Heart right ventricle (tissue), 16 donors: ENCODE measurements at places on chromosomes 5 and 9.
A peak's percentile ranks its signal among the peaks of the same experiment; 100 is the strongest.

DNA sequence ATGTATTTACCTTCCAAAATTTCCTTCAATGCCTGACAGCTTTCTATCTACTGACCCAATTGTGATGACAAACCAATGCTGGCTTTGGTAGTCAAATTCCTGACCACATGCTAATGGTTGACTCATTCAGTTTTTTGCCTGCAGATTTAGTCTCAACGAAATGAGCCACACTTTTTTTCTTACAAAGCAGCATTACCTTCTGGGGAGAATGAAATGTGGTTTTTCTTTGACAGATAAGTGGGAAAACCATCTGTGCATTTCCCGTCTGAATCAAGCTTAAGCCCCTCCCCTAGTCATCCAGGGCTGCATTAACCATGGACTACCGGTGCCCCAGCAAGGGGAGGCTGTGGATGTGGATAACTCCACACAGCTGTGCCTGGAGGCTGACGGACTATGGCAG lies 99.6 kb upstream of the TAF11L2 start:
- no peak for DNase-seq

DNA sequence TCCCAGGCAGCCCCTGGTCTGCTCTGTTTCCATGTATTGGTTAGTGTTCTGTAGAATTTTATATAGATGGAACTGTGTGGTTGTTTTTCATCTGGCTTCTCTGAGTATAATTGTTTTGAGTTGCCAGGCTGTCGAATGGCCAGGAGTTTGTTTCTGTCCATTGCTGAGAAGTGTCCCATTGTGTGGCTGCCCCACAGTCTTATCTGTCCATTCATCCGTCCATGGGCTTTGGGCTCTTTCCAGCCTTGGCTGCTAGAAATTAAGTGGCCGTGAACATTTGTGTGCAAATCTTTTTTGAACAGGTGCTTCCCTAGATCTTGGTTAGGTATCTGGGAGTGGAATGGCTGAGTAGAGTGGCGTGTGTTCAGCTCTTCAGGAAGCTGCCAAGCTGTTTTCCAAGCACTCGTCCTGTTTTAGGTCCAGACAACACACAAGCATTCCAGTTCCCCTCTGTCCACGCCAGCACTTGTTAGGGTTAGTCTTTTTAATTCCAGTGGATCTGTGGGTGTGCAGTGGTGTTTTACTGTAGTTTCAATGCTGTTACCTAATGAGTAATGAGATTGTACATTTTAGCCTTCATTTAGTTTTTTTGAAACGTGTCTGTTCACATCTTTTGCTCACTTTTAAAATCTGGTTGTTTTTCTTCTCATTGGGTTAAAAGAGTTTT lies 122.2 kb upstream of the CACNA1B start:
- no peak for DNase-seq

GRCh38 chr5:118293378-118293777 lies 695.0 kb downstream of the DTWD2 start:
- no peak for DNase-seq

GRCh38 chr5:119383008-119383407 lies 27.2 kb downstream of the TNFAIP8 start:
- DNase-seq = no peak

DNA sequence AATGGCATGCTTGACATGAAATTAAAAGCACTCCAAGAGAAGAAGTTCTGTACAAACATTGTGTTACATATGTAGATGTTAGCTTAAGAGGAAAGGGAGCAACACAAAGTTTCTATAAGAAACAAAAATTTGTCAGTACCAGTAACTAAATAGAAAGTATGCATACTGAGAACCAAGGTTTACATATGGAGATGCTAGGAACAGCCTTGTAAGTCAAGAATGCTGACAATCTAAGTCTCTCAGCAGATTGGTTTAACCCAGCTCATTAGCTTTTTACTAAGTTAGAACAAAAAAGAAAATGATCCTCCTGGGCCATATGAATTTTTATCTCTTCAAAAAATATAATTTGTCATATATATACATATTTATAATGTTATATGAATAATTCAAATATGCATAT lies 2022.1 kb upstream of the ACO1 start:
- DNase-seq = no peak

DNA sequence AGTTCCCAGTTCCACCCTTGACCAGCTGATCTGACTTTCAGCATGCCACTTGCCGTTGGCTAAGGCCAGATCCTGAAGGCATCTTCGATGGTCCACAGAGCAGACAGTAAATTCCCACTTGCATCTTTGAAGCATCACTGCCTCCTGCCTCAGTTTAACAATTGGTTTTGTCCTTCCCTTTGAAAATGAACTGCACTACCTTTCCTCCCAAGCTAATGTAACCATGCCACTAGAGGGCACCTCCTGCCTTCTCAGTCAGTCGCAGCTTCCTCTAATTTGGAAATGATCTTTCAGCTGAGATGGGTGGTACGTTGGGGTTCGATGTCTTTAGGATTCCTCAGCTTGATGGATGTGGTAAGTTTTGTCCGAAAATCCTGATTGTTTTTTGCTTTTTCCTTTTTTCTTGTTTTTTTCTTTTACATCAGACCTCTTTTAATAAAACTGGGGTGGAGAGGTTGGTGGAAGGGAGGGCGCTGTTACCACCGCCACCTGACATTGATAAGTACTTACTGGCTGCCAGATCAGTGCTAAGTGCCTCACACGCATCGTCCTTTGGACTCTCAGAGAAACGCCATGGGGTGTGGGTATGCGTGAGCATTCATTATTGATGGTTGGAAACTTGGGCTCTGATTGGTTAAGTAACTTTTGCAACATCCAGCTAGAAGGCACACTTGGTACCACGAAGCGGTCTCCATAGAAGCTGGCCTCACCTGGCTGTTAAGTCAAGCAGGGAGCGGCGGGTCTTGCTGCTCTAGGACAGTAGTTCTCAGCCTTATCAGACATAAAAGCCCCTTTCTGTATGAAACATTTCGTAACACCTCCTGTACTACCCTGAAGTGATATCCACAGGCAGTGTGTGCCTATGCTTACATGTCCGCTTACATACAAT lies 16.9 kb downstream of the PTTG1 start:
- DNase-seq = peak; percentile 58

DNA sequence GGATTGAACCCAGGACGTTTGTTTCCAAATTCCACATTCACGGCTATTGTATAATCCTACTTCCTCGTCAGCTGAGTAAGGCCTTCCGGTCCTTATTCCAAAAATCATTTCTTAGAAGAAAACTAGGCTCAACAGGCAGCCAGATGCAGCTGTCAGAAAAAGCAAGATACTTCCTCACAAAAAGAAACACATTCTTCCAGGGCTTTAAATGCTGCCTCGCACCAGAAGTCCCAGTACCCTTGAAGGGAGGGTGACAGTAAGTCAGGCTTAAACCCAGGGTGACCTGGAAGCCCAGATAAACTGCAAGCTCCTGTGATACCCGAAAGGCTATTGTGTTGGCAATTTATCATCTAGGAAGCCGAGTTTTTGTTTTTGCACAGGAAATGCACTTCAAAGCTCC lies 414.0 kb downstream of the NFIB start:
- peak; percentile 24 for DNase-seq

- DNase-seq = no peak
These were observed at the start of gene CSF2 for GRCh38 chr5:132073231-132074013. TSS of gene CSF2 (plus strand) at chr5:132073789. CDS start at chr5:132073824, 35 bp downstream.

- no peak for DNase-seq
These were observed 2208.1 kb upstream of the WWC1 start for GRCh38 chr5:166083183-166083959.

- DNase-seq = no peak
These were observed 873 bp downstream of the C9orf50 start for GRCh38 chr9:129619787-129620668.

DNA sequence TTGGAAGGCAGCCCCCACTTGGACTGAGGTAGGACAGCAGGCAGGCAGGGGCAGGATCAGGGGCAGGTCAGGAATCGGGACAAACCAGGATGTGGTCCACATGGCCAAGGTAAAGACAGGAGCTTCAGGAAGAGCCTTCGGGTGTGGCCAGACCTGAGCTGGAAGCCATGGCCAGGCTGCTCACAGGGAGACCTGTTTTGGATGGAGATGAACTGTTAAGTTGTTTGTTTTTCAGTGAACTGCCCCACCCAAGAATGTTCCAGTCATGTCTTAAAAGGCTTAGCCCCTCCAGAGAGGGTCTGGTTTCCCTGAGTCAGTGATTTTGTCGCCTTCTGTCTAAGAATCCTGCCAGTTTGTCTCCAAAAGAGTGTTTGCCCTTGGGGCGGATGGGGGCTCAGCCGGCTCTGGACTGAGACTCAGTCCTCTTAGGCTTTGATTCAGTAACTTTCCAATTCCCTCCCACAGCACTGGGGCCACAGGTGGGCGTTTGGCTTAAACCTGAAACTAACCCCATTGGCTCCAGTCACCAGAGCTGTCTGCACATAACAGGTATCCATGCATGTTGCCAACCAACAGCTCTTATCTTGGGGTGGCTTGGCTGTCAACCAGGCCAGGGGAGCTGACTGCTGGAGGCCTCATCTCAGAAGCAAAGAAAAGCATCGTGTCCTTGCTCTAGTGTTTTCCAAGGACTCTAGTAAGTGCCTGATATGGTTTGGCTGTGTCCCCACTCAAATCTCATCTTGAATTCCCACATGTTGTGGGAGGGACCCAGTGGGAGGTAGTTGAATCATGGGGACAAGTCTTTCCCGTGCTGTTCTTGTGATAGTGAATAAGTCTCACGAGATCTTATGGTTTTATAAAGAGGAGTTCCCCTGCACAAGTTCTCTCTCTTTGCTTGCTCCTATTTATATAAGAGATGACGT lies 11.3 kb upstream of the ANKH start:
- DNase-seq = peak; percentile 47

DNA sequence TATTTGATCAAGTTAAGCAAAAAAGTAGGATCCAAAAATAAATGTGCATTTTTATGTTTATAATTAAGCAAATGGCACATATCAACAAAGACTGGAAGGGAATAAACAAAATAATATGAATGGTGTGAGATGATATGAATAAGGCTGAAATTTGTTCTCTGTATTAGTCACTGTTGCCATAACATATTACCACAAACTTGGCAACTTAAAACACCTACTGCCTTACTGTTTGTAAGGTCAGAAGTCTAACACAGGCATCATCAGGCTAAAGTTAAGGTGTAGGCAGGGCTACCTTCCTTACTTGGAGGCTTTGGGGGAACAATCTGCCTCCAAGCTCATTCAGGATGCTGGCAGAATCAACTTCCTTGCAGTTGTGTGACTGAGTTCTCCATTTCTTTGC lies 19.3 kb downstream of the PGGT1B start:
- DNase-seq = no peak

DNA sequence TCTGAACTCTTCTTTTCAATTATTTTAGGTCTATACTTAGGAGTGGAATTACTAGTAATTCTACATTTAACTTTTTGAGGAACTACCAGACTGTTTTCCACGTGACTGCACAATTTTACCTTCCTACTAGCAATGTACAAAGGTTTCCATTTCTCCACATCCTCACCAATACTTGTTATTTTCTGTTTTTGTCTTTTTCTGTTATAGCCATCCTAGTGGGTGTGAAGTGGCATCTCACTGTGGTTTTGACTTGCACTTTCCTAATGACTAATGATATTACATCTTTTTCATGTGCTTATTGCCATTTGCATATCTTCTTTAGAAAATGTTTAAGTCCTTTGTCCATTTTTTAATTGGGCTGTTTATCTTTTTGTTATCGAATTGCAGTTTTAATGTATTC lies 136.9 kb upstream of the EGFLAM start:
- no peak for DNase-seq

DNA sequence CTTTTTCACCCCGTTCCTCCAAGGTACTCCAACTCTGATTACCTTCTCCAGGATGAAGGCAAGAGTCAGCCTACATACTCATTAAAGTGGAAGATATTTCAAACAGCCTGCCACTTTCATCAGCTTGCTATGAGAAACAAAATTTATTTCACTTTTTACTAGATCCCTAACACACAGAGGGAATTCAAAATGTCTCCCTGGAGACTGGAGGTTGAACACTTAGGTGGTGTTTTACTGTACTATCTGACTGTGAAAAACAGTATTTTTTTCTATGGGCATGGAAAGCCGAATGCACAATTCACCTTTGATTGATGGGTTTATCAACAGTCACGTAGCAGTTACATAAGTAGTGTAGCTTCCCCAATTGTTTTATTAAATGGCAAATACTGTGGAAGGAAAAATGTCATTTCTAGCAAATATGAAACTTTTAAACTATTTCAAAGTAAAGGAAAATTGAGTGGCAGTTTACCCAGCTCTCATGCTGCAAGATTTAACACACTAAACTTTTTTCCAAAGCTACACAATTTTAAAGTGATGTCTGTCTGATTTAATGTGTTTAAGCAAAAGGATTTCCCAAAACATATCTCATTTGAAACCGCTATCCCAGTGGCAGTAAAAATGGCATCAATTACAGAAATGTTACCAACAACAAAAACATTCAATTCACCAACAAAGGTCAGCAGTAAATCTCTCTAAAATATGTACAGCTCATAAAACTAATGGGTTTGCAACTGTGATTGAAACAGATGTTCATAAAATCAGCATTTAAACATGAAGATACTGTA lies 125.0 kb upstream of the TLE4 start:
- no peak for DNase-seq

DNA sequence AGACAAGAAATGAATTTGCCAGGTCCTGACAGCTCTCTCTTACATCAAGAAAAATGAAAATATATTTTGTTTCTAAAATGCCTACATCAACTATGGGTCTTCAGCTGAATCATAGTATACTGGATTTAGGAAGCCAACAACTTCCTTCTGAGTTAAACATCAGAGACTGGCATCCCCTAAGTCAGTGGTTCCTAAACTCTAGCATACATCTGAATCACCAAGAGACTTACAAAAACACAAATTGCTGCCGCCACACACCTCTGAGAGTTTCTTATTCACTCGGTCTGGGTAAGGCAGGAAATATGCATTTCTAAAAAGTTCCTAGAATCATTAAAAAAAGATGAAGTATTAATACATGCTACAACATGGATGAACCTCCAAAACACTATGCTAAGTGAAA lies 60.4 kb upstream of the TMEM252 start:
- DNase-seq = no peak

DNA sequence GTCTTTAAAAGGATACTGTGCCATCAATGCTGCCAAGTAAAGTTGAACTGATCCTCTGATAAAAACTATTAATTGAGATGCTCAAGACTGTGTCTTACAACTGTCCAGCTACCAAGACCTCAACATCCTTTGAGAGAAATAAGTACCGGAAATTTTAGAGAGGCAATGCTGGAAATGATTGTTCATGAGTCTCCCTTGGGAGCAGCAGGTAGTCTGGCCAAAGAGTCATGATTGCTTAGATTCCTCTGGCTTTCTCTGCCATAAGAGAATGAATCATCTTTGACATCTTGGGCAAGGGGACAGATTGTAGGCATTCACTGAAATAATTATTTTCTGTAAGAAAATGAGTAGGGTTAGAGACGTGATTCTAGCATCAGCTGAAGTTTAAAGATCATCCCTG lies 466.6 kb upstream of the DAB2 start:
- no peak for DNase-seq

DNA sequence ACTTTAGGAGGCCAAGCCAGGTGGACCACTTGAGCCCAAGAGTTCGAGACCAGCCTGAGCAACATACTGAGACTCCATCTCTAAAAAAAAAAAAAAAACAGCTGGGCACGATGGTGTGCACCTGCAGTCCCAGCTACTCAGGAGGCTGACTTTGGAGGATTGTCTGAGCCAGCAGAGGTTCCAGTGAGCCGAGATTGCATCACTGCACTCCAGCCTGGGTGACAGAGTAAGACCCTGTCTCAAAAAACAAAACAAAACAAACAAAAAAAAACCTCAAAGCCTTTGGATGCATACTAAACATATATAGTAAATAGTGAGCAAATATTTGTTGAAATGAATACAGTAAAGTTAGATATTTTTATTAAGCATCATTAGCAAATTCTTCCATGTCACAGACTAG lies 5.3 kb downstream of the SLC35D2 start:
- DNase-seq = no peak
